ENCODE measurements at places on chromosomes 5 and 9. TPM values are rescaled to one million over a fixed set of nuclear protein-coding genes. Genes with fewer than 3 reads are reported as not detected.

The NEK6 gene
- total RNA-seq, result 63.0 TPM

The SMIM33 gene
- 0.11 TPM for total RNA-seq

The NAA35 gene
- 32.8 TPM for total RNA-seq

The PCDHA9 gene
- total RNA-seq, result not detected

The GNPDA1 gene
- 62.4 TPM for total RNA-seq

The KCNV2 gene
- total RNA-seq, result not detected

DNA sequence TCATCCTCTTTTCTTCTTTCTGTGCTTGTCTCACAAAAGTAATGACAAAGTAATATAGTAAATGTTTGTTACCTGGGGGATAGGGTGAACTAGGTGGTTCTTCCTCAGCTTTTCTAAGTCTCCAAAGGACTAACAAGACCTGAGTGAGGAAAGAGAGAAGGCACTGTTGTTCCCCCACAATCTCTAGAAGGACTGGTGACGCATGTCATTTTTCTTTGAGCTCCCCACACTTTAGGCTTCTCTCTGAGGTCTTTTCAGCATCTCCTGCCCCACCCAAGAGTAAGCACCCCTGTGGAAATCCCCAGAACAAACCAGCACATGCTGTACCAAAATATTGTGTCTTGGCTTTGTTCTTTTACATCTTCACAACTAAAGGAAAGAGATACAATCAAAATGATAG lies 2.4 kb upstream of the IL7R start:
- no peaks in the 10 kb centered on the region for H3K27me3 ChIP-seq
- H3K27ac ChIP-seq, result peak overlapping the region; percentile 95
- peaks cover 7% of the 10 kb centered on the region for H3K36me3 ChIP-seq
- H3K4me3 ChIP-seq, result peak overlapping the region; percentile 58

DNA sequence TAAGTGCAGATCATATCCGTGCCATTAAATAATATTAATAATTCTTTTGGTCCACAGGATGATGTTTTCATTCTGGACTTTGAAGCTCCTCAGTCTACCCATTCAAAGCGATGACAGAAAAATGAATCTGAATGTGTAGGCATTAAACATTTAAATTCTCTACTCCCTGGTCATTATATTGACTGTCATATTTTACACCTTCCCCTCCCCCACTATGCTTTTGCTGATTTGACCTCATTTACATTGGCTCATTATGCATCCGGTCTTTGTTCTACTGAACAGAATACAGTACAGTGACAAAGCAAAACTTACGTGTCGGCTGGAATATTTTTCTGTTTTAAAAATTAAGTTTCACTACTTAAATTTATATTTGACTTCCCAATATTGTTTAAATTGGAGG lies 289.7 kb upstream of the TMEM161B start:
- no peaks in the 10 kb centered on the region for H3K27me3 ChIP-seq
- no peak overlapping the region for H3K27ac ChIP-seq
- H3K4me3 ChIP-seq, result no peak overlapping the region

DNA sequence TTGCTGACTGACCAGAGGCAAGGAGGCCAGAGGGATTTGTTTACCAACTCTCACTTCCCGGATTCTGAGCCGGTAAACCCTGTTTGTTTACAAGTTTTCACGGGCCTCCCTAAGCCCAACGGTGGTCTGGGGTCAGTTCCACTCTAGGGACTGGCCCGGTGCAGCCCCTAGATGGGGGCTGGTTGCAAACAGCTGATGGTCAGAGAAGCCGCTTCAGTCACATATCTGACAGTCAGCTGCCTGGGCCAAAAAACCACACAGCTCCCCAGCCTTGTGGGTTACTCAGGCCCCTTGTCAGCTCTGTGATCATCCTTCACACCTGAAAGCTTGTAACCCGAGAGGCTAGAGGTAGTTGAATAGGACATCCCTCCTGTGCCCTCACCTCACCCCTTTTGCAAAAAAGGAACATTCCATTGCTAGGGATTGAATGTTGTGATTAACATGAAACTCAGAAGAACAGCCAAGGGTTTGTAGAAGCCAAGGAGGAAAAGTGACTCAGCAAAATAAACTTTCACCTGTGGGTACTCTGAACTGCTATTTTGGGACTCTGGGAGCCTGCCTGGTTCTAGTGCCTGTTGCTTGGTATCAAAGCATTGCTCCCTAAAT lies 40.4 kb downstream of the SAR1B start:
- no peaks in the 10 kb centered on the region for H3K4me1 ChIP-seq
- no peaks in the 10 kb centered on the region for H3K27me3 ChIP-seq
- H3K4me3 ChIP-seq, result no peak overlapping the region
- no peak overlapping the region for H3K27ac ChIP-seq
- no peaks in the 10 kb centered on the region for H3K36me3 ChIP-seq
- DNase-seq, result no peak

DNA sequence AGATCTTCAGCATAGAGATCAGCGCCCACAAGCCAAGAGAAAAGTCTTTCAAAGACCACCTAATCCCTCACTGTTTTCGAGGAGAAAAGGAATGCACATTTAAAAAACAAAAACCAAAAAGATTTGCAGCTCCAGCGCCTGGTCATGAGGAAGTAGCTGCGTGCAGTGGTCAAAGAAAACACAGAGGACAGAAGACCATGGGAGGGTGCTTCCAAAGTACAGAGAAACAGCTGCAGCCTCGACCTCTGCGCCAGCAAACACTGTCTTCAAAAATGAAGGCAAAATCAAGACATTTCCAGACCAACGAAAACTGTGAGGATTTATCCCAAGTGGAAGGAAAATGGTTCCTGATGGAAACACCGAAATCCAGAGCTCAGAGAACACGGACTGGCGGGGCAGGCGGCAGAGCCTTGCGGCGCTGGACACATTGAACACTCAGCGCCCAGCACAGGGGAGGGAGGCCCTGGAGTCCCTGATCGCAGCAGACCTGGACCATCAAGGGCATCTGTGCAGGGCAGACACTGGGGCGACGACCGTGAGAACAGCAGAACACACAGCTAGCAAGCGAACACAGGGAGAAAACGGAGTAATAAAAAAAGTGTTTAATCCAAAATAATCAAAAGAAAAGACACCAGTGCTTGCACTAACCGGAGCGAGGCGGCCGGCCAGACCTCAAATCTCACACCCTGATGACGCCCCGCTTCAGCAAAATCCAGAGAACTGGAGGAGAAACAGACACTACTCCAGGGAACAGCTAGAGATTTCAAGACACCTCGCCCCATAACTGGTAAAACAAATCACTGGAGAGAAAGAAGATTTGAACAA lies 12.6 kb upstream of the SLC12A7 start:
- H3K4me3 ChIP-seq, result no peak overlapping the region
- no peaks in the 10 kb centered on the region for H3K4me1 ChIP-seq
- DNase-seq, result no peak

DNA sequence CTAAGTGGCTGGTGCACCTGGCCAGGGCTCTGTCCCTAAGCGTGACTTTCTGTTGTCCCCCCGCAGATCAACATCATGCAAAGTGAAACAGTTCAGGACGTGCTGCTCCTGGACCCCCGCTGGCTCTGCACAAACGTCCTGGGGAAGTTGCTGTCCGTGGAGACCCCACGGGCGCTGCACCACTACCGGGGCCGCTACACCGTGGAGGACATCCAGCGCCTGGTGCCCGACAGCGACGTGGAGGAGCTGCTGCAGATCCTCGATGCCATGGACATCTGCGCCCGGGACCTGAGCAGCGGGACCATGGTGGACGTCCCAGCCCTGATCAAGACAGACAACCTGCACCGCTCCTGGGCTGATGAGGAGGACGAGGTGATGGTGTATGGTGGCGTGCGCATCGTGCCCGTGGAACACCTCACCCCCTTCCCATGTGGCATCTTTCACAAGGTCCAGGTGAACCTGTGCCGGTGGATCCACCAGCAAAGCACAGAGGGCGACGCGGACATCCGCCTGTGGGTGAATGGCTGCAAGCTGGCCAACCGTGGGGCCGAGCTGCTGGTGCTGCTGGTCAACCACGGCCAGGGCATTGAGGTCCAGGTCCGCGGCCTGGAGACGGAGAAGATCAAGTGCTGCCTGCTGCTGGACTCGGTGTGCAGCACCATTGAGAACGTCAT lies 19.7 kb upstream of the CTSL start:
- H3K27me3 ChIP-seq, result no peaks in the 10 kb centered on the region
- no peak for DNase-seq
- peaks cover 29% of the 10 kb centered on the region for H3K4me1 ChIP-seq
- no peak overlapping the region for H3K4me3 ChIP-seq
- no peak overlapping the region for H3K27ac ChIP-seq
- no peaks in the 10 kb centered on the region for H3K36me3 ChIP-seq

- no peak overlapping the region for H3K4me3 ChIP-seq
- H3K27me3 ChIP-seq, result no peaks in the 10 kb centered on the region
- H3K36me3 ChIP-seq, result no peaks in the 10 kb centered on the region
- H3K4me1 ChIP-seq, result no peaks in the 10 kb centered on the region
Measured at GRCh38 chr9:87592554-87593358, 95.1 kb downstream of the DAPK1 start.

DNA sequence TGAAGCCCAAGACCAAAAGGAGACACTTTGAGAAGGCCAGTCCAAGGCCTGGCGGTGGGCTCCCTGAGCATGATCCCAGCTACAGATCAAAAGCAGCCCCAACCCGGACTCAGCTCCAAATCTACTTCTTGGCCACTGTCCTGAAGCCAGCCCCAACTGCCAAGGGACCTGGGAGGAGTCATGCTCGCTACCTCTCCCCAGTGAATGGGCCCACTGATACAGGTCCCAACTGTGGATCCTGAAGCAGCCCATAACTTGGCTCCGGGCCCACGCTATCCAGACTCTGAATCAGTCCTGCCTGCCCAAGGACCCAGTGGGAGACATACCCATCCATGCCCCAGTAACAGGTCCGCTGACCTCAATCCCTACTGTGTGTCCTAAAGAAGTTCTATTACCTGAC lies 1545.3 kb upstream of the C9orf72 start:
- DNase-seq, result no peak
- H3K27ac ChIP-seq, result no peak overlapping the region
- H3K4me1 ChIP-seq, result no peaks in the 10 kb centered on the region

DNA sequence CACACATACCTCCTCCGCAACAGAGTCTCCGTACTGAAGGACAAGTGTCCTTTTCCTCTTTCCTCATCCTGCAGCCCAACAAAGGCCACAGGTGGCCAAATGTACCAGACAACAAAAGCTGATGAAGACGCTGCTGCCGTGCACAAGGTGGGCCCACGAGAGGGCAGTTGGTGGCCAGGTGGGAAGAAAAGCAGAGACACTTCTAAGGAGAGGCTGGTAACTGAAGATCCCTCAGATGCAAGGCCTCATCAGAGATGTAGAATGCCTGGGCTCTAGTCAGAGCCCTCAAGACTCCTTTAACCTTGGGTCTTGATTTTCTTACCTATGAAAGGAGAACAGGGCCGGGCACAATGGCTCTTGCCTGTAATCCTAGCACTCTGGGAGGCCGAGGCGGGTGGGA lies 75.7 kb downstream of the NRG2 start:
- H3K27me3 ChIP-seq, result no peaks in the 10 kb centered on the region
- no peaks in the 10 kb centered on the region for H3K4me1 ChIP-seq
- no peak overlapping the region for H3K27ac ChIP-seq
- no peaks in the 10 kb centered on the region for H3K36me3 ChIP-seq

DNA sequence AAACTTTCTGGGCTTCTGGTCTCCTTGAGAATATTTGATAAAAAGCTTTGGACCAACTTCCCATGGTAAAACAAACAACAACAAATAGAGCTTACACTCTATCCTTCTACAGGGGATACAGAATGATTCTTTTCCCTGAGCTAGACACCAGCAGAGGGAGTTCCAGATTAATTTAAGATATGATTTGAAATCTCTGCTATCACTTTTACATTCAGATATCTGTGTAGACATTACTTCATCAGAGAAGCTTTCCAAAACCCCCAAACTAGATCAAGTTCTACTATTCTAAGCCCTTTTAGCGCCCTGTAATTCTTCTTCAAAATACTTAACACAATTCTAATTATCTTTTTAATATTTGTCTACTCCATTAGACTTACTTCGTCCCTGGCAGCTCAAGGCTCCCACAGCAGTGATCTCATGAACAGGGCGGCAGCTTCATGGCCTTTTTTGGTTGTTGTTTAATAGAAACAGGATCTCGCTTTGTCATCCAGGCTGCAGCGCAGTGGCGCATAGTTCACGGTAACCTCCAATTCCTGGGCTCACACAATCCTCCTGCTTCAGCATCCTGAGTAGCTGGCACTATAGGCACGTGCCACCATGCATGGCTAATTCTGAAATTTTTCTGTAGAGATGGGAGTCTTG lies 955 bp upstream of the GALNT12 start:
- H3K4me1 ChIP-seq, result peaks cover 22% of the 10 kb centered on the region
- H3K4me3 ChIP-seq, result no peak overlapping the region
- no peaks in the 10 kb centered on the region for H3K27me3 ChIP-seq
- H3K27ac ChIP-seq, result no peak overlapping the region
- no peaks in the 10 kb centered on the region for H3K36me3 ChIP-seq

GRCh38 chr9:101354143-101354764 lies 30.6 kb downstream of the BAAT start:
- H3K4me1 ChIP-seq, result no peaks in the 10 kb centered on the region
- H3K36me3 ChIP-seq, result no peaks in the 10 kb centered on the region
- no peak overlapping the region for H3K27ac ChIP-seq
- no peaks in the 10 kb centered on the region for H3K27me3 ChIP-seq
- no peak for DNase-seq

DNA sequence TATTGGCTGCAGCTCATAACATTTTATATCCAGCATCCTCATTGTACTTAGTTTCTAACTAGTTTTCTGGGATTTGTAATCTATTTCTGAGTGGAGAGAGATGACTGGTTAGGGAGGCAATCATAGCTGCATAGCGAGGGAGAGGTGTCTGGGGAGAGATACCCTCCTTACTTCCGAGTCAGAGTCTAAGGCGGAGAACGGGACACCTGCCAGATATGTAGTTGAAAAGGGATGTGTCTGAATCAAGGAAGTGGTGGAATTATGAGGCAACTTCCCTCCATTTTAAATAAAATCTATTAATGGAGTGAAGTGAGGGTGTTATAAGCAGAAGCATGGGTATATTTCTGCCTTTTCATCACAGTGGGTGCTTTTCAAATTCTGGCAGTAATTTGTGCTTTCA lies 126.5 kb downstream of the MAST4 start:
- no peak for DNase-seq
- no peak overlapping the region for H3K4me3 ChIP-seq
- H3K27me3 ChIP-seq, result peaks cover 3% of the 10 kb centered on the region
- no peaks in the 10 kb centered on the region for H3K36me3 ChIP-seq
- H3K4me1 ChIP-seq, result no peaks in the 10 kb centered on the region

GRCh38 chr5:171984748-171985419 lies 21.6 kb downstream of the FBXW11 start:
- no peak overlapping the region for H3K4me3 ChIP-seq
- H3K4me1 ChIP-seq, result peaks cover 28% of the 10 kb centered on the region
- no peaks in the 10 kb centered on the region for H3K36me3 ChIP-seq
- DNase-seq, result peak; percentile 26
- H3K27me3 ChIP-seq, result no peaks in the 10 kb centered on the region

DNA sequence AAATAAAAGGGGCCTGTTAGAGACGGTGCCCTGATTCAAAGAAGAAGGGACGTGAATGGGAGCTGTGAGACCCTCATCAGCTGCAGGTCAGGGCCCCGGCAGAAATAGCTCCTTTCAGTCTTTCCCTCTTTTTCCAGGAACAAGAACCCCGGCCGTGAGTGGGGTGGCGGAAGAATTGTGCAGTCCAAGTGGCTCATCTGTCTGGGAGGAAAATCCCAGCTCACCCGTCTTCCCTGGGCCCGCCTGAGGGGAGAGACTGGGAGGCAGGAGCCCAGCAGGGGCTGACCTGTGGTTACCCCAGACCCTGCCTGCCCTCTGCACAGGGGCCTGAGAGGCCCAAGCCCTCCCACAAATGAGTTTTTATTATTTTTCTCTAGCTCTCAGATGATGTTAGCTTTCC lies 24.8 kb upstream of the CSF1R start:
- no peaks in the 10 kb centered on the region for H3K27me3 ChIP-seq
- no peaks in the 10 kb centered on the region for H3K4me1 ChIP-seq
- no peak overlapping the region for H3K27ac ChIP-seq
- no peak for DNase-seq
